ENCODE measurements at places on chromosomes 6 and 20. TPM values are rescaled to one million over a fixed set of nuclear protein-coding genes. Genes with fewer than 3 reads are reported as not detected.
A peak's percentile ranks its signal among the peaks of the same experiment; 100 is the strongest.

DNA sequence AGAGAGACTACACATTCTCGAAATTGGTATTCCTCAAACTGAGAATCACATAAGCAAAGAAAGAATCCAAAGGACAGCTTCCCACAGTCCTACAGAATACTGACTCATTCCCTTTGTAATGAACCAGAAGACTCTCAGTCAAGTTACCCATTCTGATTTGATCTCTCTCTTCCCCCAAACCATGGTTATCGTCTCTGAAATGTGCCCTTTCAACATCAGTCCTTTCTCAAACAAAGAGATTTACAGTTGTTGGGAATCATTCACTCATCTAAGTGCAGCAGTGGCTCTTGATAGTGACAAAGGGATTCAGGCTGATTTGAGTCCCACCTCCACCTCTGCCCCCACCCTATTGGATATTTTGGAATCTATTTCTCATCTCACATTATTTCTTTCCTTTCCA, 15.0 kb upstream of the RSPO3 start:
- DNase-seq, result no peak
- H3K4me1 ChIP-seq, result no peaks in the 10 kb centered on the region
- no peak overlapping the region for H3K27ac ChIP-seq
- no peaks in the 10 kb centered on the region for H3K36me3 ChIP-seq
- H3K27me3 ChIP-seq, result no peaks in the 10 kb centered on the region

- no peak overlapping the region for H3K27ac ChIP-seq
- H3K4me3 ChIP-seq, result no peak overlapping the region
- H3K4me1 ChIP-seq, result no peaks in the 10 kb centered on the region
- H3K27me3 ChIP-seq, result no peaks in the 10 kb centered on the region
- DNase-seq, result no peak
- no peaks in the 10 kb centered on the region for H3K36me3 ChIP-seq
These were observed 384.4 kb upstream of the RNF217 start for GRCh38 chr6:124577734-124578281.

DNA sequence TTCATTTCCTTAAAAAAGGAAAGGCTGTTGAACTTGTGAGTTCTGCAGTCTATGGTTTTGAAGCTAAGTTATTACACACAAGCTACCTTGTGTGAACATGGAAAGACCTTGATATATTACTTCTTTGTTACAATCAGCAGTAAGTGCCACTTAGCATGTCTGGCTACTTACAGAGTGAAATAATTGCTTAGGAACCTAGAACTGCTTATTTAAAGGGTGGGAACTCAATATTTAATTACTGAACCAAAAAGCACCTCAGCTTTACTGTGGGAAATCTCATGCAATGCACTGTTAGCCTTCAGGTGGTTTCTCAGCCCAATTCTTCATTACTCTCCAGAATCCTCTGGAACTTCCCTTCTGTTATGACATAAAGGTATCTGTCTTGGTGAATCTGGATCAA, 17.9 kb downstream of the PERP start:
- peaks cover 5% of the 10 kb centered on the region for H3K36me3 ChIP-seq
- no peak overlapping the region for H3K4me3 ChIP-seq
- no peak overlapping the region for H3K27ac ChIP-seq

DNA sequence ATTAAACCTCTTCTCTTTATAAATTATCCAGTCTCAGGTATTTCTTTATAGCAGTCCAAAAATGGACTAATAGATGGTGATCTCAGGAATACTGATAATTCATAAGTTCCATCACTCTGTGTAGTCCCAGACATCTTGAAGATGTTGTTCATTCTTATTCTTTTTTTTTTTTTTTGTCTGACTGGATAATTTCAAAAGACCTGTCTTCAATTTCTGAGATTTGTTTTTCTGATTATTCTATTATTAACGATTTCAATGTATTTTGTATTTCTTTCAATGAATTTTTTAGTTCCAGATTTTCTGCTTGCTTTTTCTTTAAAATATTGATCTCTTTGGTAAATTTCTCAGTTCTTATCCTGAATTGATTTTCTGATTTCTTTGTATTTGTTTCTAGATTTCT, 29.7 kb upstream of the ZNF337 start:
- H3K27me3 ChIP-seq, result no peaks in the 10 kb centered on the region
- no peak overlapping the region for H3K27ac ChIP-seq
- H3K4me3 ChIP-seq, result peak overlapping the region; percentile 42
- no peaks in the 10 kb centered on the region for H3K4me1 ChIP-seq
- no peaks in the 10 kb centered on the region for H3K36me3 ChIP-seq

- no peak overlapping the region for H3K4me3 ChIP-seq
- no peak for DNase-seq
- no peak overlapping the region for H3K27ac ChIP-seq
- H3K27me3 ChIP-seq, result no peaks in the 10 kb centered on the region
These were observed 6.5 kb upstream of the DST start for GRCh38 chr6:56649053-56649769.

DNA sequence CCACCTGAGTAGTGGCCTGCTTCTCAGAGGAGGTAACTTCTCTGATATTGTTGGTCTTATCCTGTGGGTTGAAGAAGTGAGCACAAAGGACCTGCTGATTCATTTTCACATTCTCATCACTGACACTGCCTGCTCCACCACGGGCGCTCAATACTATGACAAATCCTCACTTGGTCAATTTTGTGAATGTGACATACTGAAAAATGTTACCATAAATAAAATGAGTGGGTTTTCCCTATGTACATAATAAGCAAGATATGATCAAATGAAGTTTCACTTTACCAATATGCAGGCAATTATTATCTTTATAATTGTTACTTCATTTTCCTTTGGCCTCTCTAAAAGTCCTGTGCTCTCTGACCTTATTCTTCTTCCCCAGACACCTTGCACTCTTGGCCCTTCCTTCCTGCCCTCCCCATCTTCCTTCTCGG, 71.5 kb upstream of the RIPOR2 start:
- H3K4me3 ChIP-seq, result no peak overlapping the region
- H3K36me3 ChIP-seq, result no peaks in the 10 kb centered on the region
- DNase-seq, result no peak
- no peaks in the 10 kb centered on the region for H3K4me1 ChIP-seq
- H3K27ac ChIP-seq, result peak overlapping the region; percentile 68

GRCh38 chr6:101395345-101395744, 1.8 kb downstream of the GRIK2 start:
- H3K4me1 ChIP-seq, result no peaks in the 10 kb centered on the region
- H3K4me3 ChIP-seq, result no peak overlapping the region
- no peaks in the 10 kb centered on the region for H3K36me3 ChIP-seq
- no peak for DNase-seq

- no peaks in the 10 kb centered on the region for H3K36me3 ChIP-seq
- peaks cover 4% of the 10 kb centered on the region for H3K27me3 ChIP-seq
- no peak overlapping the region for H3K4me3 ChIP-seq
- no peaks in the 10 kb centered on the region for H3K4me1 ChIP-seq
- no peak overlapping the region for H3K27ac ChIP-seq
These were observed 38.2 kb upstream of the NKX2-4 start for GRCh38 chr20:21435576-21435975.

DNA sequence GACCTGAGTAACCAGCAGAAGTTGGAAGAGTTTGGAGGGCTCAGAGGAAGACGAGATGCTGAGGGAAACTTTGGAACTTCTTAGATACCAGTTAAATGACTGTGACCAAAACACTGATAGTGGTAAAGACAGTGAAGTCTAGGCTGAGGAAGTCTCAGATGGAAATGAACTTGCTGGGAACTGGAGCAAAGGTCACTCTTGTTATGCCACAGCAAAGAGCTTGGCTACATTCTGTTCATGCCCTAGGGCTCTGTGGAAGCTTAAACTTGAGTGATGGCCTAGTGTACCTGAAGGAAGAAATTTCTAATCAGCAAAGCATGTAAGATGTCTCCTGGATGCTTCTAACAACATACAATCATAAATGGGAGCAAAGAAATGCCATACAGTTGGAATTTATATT, 24.7 kb downstream of the WDR27 start:
- no peak for DNase-seq
- no peak overlapping the region for H3K4me3 ChIP-seq
- peaks cover 5% of the 10 kb centered on the region for H3K4me1 ChIP-seq
- peaks cover 9% of the 10 kb centered on the region for H3K36me3 ChIP-seq
- no peak overlapping the region for H3K27ac ChIP-seq
- H3K27me3 ChIP-seq, result no peaks in the 10 kb centered on the region

DNA sequence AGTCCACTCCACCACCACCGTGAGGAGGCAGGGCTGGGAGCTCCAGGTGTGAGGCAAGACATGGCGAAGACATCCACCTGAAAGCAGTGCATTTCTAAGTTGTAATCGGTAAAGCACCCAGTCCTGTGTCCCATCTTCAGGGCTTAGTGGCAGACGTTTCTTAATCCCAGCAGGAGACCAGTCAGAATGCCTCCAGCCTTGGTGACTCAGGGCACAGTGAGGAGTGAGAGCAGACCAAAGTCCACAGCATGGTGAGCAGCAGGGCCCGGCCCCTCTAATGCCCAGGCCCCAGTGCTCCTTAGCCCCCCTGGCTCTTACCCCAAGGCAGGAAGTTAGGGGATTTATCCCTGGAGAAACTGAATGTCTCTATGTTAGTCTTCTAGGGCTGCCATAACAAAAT, 183.9 kb downstream of the SYNDIG1 start:
- H3K27ac ChIP-seq, result no peak overlapping the region
- H3K4me1 ChIP-seq, result no peaks in the 10 kb centered on the region
- H3K27me3 ChIP-seq, result no peaks in the 10 kb centered on the region
- DNase-seq, result no peak

- peak; percentile 74 for DNase-seq
- H3K27me3 ChIP-seq, result no peaks in the 10 kb centered on the region
- H3K36me3 ChIP-seq, result no peaks in the 10 kb centered on the region
These were observed 145.1 kb downstream of the PREX1 start for GRCh38 chr20:48682529-48683363.

DNA sequence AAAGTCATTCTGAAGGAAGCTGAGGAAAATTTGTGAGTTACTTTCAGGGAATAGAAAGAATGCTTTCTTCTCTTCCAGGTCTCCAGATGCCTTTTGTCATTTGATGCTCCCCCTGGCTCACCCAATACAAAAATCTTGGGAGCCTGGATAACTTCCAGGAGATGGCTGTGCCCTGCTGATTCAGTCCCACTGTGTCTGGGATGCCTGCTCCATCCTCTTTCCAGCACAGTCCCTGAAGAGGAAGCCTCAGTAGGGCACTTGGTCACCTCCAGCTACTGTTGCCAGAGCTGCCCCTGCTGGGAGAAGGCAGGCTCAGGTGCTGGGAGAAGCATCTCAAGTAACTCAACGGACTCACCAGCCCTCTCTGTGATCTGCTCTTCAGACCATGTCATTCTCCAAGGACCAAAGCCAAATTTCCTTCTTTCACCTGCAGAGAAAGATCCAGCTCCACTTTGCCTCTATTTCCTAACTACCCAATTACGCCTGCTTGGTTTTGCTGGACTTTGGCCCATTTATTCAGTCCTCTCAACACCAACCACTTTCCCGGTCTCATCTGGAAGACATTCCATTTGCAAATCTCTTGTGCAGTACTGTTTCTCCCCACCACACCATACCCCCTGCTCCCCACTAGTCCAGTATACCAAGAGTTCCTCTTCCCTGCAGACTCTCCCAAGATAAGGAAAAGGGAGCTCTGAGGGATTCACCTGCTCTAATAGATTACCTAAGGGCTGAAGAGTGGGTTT, 53.3 kb downstream of the SLC23A2 start:
- peaks cover 1% of the 10 kb centered on the region for H3K36me3 ChIP-seq
- H3K4me1 ChIP-seq, result peaks cover 23% of the 10 kb centered on the region
- H3K27me3 ChIP-seq, result no peaks in the 10 kb centered on the region

Gene ABT1
- 13.0 TPM for total RNA-seq

Gene COX4I2
- total RNA-seq, result not detected

Gene GFOD1
- 7.4 TPM for total RNA-seq

Gene CST4
- not detected for total RNA-seq

Gene DUSP22
- total RNA-seq, result 9.5 TPM

Gene ZNF165
- total RNA-seq, result 0.51 TPM

Gene XKR7
- total RNA-seq, result under 0.01 TPM

Gene MAP1LC3A
- total RNA-seq, result 4.9 TPM

Gene PRDM13
- not detected for total RNA-seq
